EH (cell line): ENCODE measurements at places on chromosomes 7 and 10.

DNA sequence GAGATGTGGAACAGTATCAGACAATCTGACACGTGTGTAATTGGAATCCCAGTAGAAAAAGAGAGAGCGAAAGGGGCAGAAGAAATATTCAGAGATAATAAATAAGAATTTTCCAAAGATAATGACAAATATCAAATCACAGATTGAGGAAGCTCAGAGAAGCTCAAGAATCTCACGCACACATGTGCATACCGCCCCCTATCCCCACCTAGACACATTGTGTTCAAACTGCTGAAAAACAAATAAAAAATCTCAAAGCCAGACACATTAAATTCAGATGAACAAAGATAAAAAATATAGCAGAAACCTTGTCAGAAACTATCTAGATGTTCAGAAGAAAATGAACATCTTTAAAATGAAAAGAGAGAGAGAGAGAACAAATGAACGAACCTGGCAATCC lies 17.2 kb downstream of the SFR1 start:
- DNase-seq = peak; percentile 15

- no peak for DNase-seq
Measured at GRCh38 chr10:82768040-82768439, 893.0 kb downstream of the NRG3 start.

GRCh38 chr10:130242513-130242912 lies 106.3 kb downstream of the GLRX3 start:
- no peak for DNase-seq

GRCh38 chr10:130747356-130747755 lies 564.2 kb downstream of the TCERG1L start:
- DNase-seq = no peak

DNA sequence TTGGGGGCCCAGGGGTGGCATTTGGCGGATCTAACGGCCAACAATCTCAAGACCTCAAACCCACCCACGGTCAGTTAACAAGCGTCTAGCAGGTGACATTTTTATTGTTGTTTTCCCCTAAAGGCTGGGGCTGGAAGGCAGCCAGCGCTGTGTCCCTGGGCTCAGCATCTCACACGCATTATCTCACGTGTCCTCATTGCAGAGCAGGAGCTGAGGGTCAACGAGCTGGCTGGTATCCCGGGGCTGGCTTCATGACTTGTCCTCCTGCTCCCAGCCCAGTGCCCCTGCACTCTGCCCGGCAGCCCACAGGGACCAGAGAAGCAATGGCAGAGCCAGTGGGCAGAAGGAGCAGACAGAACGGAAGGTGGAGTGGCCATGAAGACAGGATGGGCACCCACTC lies 54.4 kb upstream of the TMEM273 start:
- no peak for DNase-seq

GRCh38 chr7:158355456-158356065 lies 232.1 kb downstream of the PTPRN2 start:
- DNase-seq = no peak

DNA sequence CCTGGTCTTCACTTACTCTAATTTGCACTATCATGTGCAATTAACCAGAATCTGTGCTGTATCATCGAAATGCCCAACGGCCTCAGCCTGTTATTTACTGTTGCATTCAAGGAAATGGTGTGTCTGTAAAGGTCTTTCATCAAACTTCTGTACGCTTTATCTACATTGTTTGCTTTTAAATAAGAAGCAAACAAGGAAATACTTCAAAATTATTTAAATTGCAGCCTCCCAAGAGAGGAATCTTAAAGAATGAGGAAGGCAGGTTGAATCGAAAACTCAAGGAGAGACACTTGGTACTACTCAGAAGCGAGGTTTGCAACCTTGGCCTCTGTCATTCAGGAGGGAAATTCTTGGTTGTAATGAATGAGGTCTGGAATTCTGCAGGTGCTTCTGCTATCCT lies 40.7 kb downstream of the MGAM start:
- no peak for DNase-seq

GRCh38 chr10:60367431-60367830 lies 22.2 kb downstream of the ANK3 start:
- DNase-seq = peak; percentile 62

DNA sequence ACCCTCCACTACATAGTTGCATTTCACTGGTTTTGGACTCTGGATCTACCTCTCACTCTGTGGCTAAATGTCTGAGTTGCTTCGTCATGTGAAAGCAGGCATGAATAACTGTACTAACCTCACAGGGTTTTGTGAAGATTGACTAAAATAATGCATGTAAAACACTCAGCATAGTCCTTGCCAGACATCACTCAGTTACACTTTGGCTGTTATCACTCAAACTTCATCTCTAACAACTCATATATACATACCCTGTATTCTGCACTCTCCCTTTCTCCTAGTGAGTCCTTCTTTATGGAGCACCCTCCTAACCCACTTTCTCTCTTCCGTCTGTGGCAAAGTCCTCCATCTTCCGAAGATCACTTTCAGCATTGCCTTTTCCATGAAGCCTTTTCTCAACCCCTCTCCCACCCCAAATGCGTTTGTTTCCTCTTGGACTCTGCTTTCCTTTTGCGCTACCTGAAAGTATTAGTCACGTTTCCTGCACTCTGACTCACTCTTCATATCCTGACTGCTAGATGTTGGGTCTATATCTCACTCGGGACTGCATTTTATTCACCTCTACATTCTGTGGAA lies 72.6 kb downstream of the OSBPL3 start:
- peak; percentile 60 for DNase-seq

DNA sequence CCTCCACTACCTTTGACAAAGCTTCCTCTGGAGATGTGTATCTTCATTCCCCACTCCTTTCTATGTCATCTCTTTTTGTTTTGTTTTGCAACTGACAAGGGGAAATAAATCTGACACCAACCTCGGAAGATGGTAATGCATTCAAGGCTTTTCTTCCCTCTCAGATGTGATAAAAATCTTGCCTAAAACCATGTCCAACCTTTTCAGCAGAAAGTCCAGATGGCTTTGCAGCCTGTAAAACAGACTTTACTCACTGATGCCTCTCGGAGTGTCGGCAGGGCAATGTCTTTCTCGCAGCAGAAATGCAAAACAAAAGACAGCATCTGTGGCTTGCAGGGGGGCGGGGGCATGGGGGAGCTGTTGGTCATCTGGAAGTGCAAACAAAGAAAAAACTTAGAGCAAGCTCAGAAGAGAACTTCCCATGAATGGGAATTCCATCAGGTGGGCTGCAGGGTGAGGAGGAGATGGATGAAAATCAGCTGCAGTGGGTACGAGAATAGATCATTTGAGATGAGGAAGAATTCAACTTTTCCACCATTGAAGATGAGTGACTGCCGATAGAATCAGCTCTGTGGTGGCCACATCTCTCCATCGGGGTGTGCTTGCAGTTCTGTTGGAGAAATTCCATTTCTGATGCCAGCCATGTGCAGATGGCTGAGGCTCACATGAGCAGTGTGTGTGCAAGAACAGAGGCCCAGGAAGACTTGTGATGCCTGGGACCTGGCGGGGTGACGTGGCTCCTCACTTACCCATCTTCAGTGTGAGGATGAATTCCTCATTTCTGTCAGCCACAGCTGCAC lies 237.7 kb downstream of the WDR37 start:
- no peak for DNase-seq

DNA sequence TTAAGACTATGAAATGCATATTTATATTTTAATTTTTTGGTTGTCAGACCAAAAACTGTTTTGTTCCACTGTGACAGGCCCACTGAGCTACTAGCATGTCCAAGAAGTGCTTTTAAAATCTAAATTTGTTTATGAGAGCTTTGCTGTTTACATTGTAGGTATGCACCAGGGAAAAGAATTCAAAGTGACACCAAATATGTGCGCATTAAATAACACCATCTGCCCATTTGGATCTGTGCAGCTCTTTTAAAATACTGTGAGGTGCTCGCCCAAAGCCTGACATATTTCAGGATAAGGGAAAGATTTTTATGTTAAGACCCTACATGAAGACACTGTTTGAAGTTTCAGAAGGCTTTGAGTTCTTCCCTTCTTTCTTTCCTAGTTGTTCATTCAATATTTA lies 162.9 kb downstream of the ST7 start:
- no peak for DNase-seq

DNA sequence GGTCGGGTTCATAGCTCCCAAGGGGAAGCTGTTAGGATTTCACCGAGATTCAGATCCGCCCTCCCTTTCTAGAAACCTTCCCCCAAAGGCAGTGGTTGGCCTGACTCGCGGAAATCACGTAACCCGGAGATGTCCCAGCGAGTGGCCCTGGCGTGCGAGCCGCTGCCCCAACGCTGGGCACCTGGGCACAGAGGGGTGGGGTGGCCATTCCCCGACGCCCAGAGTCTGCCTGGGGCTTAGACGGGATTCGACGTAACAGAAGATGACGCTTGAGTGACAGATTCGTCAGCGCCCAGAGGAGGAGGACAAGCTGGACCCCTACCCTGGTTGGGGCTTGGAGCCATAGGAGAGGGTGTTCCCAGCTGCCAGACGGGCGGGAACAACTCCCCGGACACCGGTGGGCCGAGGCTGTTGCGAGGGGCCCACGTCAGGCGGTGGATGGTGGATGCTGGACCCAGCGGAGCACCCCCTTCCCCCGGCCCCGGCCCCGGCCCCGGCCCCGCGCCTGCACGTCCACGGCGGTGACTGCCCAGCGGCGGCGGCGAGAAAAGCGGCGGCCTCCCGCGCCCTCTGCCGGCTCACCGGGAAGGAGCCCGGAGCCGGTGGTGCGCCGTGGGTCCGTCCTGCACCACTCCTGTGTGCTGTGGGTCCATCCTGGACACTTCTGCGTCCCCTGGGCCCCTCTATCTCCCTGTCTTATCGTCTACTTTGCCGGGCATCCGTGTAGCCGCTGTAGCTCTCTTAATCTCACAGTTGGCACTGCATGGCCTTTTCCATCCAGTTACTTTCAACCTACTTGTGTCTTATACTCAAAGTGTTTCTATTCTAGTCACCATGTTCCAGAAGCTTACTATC lies 35.4 kb upstream of the KNDC1 start:
- peak; percentile 8 for DNase-seq
